ENCODE measurements at places on chromosomes 4 and X.

GRCh38 chr4:164579270-164579942, 174.5 kb upstream of the SMIM31 start:
- DNase-seq = no peak

DNA sequence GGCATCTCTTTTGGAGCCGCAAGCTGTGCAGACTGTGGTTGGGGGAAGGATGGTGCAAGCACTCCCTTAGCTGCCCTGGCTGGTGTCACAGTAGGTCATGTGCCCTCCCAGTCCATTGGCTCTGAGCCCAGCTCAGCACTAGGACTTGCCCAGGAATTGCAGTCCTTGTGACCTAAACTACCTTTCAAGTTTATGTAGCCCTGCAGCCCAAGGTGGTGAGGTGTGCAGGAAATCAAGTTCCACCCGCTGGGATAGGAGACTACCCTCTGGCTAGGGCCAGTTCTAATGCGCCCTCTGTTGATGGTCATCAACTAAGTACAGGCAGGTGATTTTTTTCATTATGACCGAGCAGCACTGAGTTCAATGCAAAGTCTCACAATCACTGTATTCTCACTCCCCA, 335.2 kb downstream of the UBE2NL start:
- DNase-seq = no peak

GRCh38 chrX:110045421-110045820, 42.5 kb downstream of the TMEM164 start:
- DNase-seq = no peak

DNA sequence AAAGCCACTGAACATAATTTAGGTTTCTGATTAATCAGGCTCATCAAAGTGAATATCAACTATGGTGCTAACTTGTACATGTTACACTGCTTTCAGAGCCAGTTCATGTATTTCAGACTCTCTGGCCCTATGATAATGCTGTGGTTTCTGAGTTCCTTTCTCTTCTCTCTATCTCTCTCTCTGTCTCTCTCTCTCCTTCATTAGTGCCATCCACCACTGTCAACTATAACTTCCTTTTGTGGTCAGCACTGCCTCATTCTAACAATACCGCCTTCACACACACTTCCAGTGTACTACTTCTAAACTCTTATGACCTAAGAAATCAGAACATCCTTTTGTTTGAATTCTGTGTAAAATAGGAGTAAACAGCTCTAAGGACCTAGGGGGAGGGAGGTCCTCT, 907.1 kb downstream of the RPA4 start:
- DNase-seq = no peak

DNA sequence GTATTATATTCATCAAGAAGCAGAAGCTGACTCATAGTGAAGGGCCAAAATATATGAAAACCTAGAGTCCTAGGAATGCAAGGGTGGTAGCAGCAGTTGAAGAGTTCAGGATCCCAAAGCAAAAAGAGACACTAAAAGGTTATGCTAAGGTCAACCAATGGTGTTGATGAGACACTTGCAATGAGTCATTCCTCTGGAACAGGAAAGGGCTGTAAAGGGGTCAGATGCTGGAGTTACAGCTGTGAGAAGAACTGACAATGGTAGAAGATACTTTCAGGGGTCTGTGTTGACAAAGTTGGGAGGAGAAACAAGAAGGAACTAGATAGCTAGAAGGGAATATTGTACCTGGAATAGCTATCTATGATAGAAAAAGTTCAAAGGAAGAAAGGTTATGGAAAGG, 47.5 kb downstream of the ZGRF1 start:
- no peak for DNase-seq

GRCh38 chrX:103250977-103251376, 4.0 kb downstream of the TCEAL8 start:
- no peak for DNase-seq

- DNase-seq = no peak
Measured at GRCh38 chrX:65985922-65986588, 53.8 kb downstream of the VSIG4 start.

DNA sequence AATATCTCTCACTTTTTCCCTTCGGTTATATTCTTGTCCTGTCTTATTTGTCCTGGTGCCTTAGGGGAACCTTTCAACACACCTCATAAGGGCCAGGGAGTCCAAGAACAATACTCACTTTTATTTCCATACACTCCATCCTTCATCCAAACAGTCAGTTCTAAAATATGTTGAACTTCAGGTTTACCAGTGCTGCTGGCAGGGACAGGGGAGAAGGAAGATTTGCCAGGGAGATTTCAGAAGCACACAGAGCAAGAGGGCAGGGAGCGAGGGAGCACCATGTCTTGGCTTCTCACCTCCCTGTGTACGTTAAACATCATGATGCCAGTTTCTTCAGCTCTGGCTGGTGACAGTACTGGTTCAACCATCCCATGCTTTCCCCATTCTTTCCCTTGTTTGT, 631.1 kb upstream of the FAT1 start:
- no peak for DNase-seq

GRCh38 chrX:104565791-104566680, at the start of gene IL1RAPL2:
Gene IL1RAPL2 (plus strand): TSS chrX:104566199.
- DNase-seq = no peak

Measured in mesenteric fat pad (tissue), 1 donor.